ENCODE measurements at places on chromosomes 7 and 10. TPM values are rescaled to one million over a fixed set of nuclear protein-coding genes. Genes with fewer than 3 reads are reported as not detected.

OPN1SW gene
- polyA plus RNA-seq = not detected

EIF3B gene
- 84.4 TPM for polyA plus RNA-seq

EGR2 gene
- polyA plus RNA-seq = 2.6 TPM

NXPH1 gene
- polyA plus RNA-seq = not detected

NEBL gene
- not detected for polyA plus RNA-seq

C7orf33 gene
- not detected for polyA plus RNA-seq

TRPV5 gene
- polyA plus RNA-seq = not detected

FKBP6 gene
- not detected for polyA plus RNA-seq

STRIP2 gene
- polyA plus RNA-seq = 0.08 TPM
